ENCODE measurements at places on chromosomes 6 and 20.
A peak's percentile ranks its signal among the peaks of the same experiment; 100 is the strongest.

DNA sequence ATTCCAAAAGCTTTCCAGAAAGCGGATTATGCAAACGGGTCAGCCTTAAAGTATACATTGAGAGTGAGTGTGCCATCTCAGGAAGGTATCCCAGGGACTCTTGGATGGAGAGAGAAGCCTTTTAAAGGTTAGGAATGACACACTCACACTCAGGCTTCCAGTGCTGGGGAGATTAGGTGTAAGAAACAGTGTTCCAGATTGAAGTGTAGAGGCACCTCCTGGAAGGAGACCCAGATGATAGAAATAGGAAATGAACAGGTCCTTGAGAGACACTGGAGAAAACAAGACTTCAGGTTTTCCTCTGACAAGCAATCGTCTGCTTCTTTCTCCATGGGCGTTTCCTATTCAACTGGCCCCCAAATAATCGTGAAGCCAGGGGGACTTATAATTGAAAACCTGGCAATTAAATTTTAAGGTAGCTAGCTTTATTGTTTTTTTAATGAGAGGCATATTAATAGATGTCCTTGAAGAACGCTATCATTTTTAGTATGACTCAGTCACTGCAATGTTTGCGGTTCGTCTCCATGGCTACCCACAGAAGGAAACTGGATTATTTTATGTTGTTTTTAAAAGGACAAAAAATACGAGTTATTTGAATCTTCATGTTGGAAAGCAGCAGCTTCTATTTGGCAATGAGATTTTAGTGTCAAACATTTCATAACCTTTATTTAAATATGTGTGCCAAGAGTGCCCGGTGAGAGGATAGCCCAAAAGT, 85.3 kb downstream of the TRMT6 start:
- peak; percentile 3 for DNase-seq

DNA sequence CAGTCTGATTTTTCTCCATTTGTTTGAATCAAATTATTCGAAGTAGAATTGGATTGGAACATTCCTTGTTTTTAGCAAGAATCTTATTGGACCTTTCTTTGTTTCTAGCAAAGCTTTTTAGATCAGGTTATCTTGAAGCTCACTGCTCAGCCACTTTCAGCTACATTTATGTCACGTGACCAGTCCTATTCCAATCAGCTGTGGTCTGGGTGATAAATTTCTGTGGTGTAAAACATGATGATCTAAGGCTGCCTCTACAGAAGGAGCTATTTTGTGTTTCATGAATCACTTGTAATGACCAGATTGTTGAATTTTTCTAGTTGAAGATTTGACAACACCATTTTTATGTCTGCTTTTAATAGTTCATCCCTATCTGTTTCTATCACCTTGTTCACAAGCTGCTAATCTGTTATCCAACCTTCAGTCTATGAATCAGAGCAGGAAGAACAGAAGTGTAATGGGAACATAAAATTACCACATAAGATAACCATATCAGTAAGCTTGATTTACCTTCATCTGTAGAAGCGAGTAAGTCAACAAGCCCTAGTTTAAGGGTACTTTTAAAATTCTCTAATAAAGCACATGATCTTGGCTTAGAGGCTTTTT, 101.0 kb upstream of the MAP3K7 start:
- DNase-seq, result no peak

- no peak for DNase-seq
Observed at GRCh38 chr6:43762966-43763695, 6.9 kb upstream of the VEGFA start.

- no peak for DNase-seq
Observed at GRCh38 chr20:64073476-64074183, 5.7 kb downstream of the RGS19 start.

DNA sequence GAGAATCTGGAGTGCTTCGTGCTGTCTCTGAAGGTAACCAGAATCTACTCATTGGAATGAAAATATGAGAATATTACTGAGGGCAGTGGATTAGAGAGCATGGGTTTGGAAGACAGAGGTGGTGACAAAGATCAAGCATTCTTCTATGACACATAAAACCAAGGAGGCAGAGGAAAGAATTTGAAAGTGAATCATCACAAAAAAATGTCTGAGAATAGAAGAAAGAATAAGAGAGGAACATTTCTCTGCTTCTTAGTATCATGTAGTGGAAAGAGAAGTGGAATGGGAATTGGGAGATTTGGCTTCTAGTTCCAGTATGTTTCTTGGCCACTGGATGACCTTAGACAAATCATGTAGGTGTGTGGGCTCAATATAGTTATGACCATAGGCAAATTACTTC, 474.0 kb downstream of the TFAP2B start:
- DNase-seq, result no peak

DNA sequence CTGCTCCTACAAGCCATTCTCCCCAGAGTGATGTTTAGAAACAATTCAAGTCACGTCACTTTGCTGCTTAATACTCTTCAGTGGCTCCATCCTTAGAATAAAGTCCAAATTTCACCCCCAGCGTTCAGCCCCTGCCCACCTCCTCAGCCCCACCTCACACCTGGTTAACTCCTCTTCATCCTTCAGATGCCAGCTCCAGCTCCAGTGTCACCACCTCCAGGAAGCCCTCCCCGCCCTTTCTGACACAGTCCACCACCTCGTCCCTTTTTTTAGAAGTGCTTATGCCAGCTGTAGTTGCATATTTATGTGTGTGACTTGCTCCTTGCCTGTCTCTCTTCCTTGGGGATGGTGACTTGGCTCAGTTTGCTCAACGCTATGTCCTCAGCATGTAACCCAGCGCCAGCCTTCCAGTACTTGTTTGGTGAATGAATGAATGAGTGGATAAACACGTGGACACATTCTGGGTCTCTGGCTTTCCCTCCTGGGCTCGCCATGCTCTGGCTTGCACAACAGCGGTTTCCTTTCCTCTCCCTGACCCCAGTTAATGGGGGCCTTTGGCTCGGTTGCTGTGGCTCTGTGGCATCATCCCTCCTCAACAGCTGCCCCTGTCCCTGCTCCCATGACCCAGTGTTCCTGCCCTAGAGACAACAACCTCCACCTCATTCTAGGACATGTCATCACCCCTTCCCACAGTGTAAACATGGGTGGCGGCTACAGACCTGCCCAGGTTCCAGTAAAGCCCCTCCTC, 3.7 kb upstream of the IP6K3 start:
- DNase-seq, result no peak

DNA sequence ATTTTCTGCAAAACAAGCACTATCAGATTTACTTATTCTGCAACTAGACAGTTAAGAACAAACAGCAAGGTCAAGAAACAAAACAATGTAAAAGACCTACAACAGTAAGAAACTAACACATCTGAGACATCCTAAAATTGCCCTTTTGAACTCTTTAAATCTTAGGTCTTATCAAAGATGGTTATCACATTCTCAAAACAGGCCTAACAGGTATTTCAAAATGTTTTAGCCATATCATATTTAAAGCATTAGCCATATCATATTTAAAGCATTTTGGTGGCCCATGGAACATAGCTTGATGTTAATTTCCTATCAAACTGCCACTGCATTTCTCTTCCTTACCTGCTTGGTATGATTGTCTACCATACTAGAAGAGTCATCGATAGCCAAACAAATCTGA, 11.1 kb upstream of the LYRM2 start:
- no peak for DNase-seq

GRCh38 chr6:3317741-3318211, 59.0 kb downstream of the PSMG4 start:
- no peak for DNase-seq

- no peak for DNase-seq
Observed at GRCh38 chr6:51855310-51856082, 231.9 kb downstream of the PKHD1 start.

DNA sequence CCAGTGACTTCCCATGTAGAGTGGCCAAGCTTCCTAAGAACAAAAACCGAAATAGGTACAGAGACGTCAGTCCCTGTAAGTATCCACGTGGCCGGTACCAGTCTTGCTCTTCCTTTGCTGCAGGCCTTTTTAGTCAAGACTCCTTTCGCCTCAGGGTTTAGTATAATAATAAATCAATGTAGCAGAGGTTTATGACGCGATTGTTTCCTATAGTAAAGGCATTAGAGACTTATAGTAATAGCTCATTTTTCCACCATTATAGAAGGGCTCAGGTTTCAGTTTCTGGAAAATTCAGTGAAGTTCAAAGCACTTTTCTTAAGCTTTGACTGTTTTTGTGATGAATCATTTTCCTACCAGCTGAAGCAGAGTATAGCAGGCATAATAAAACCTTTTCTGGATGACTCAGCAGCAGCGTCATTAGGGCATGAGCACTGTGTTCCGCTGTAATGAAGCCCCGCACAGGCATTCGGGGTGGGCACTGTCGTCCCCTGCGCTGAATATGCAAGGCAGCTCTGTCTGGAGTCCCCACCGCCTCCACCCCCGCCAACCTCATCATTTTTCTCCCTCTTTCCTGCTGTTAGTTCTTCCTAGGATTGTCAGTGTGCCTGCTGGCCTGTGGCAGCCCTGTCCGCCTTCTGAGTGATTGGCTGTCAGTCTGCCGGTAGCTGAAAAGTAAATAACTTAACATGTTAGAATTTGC, 51.3 kb downstream of the PTPN1 start:
- DNase-seq, result peak; percentile 10

GRCh38 chr6:92779746-92780145, 639.6 kb downstream of the EPHA7 start:
- no peak for DNase-seq

DNA sequence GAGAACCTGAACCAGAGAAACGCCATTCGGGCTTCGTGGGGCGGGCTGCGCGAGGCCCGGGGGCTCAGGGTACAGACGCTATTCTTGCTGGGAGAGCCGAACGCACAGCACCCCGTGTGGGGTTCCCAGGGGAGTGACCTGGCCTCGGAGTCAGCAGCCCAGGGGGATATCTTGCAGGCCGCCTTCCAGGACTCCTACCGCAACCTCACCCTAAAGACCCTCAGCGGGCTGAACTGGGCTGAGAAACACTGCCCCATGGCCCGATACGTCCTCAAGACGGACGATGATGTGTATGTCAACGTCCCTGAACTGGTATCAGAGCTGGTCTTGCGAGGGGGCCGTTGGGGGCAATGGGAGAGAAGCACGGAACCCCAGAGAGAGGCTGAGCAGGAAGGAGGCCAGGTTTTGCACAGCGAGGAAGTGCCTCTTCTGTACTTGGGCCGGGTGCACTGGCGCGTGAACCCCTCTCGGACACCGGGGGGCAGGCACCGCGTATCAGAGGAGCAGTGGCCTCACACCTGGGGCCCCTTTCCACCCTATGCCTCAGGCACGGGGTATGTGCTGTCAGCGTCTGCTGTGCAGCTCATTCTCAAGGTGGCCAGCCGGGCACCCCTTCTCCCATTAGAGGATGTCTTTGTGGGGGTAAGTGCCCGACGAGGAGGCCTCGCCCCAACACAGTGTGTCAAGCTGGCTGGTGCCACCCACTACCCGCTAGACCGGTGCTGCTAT, 904 bp downstream of the B3GALT4 start:
- DNase-seq, result no peak

DNA sequence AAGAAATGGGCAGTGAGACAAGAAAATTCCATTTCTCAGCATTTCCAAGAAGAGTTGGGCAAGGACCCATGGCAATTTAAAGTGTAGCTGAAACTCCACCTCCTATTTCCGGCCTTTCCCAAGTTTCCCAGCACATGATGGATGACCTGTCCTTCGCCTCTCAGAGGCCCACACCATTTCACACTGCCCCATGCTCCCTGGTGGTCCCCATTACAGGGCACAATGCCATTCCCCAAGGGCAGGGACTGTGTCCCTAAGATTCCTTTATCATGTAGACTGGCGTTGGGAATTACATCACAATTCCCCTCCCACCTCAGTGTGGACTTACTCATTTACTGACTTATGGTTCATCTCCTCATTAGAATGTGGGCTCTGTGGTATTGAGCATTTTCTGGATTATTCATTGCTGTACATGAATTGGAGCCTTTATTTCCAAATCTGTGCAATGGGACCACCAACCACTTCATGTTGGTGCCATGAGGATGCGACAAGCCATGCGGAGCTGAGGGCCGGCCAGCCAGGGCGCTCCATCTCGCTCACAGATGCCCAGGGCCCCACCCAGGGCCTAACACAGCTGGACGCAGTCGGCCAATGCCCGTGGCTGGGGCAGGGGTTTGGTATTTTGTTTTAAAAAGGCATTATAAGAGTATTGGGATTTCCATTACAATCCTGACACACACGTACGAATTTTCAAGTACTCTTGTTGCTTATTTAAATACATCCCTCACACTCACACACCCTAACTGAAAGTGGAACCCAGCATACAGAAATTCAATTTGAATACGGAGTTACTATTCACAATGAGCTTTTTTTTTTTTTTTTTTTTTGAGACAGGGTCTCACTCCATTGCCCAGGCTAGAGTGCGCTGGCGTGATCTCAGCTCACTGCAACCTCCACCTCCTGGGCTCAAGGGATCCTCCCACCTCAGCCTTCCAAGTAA, 5.4 kb downstream of the ACSS1 start:
- DNase-seq, result no peak

GRCh38 chr6:41678511-41679084, 40.3 kb downstream of the MDFI start:
- DNase-seq, result no peak

- no peak for DNase-seq
Observed at GRCh38 chr6:13669476-13669875, 42.2 kb downstream of the RANBP9 start.

- DNase-seq, result no peak
Observed at GRCh38 chr6:4358414-4359107, 223.2 kb upstream of the ECI2 start.

DNA sequence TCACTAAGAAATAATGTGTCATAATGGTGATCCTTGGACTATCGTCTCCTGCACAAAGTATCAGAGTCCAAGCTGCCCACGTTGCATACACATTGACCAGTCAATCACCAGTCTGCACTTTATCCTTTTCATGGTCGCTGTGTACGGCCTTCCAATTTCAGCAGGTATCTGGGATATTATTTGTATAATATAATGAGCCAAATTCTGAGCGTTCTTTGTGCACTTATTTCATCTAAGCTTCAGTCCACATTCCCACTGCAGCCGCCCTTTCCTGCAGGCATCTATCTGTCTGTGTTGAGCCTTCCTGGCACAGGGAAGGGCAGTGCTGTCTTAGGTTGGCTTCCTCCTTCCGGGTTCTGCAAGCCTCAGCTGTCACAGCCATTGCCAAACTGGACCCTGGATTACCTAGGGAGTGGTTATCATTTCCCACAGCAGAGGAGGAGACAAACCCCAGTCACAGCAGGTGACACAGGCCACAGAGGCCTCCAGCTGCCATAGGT, 174.3 kb downstream of the TTLL2 start:
- DNase-seq, result no peak
